T follicular helper cell (primary cell): ENCODE measurements at places on chromosomes 2 and 18.

GRCh38 chr2:29879456-29879855, 41.9 kb downstream of the ALK start:
- DNase-seq, result no peak

DNA sequence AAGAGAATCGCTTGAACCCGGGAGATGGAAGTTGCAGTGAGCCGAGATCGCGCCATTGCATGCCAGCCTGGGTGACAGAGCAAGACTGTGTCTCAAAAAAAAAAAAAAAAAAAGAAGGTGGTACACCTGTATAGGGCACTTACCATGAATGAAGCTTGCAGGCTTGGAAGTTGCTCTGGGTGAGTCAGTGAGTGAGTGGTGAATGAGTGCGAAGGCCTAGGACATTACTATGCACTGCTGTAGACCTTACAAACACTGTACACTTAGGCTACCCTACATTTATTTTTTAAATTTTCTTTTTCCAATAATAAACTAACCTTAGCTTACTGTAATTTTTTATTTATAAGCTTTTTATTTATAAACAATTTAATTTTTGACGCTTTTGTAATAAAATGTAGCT, 78.4 kb upstream of the ATG16L1 start:
- no peak for DNase-seq

DNA sequence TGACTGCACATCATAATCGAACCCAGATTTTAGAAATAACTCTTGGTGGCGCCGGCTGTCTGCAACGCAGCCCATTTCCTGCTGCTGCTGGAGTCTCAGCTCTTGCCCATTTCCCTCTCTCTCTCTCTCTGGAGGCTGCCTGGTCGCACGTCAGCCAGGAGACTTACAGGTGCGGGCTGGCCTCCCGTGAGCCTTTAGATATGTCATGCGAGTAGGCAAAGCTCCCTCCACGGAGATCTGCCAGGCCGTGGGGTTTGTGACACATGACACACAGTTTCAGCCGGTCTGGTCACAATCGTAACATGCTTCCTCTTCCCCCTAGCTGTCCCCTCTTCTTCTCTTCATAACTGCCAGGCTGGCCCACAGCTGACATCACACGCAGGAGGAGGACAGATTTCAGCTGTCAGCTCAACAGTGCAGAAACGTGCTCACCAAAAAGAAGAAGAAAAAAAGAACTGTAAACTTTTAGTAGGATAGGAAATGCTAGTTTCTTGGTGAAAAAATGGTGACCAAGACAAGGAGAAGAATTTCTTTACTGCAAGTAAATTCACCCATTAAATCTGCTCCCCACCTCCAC, 489.3 kb downstream of the ZNF516 start:
- DNase-seq, result no peak

DNA sequence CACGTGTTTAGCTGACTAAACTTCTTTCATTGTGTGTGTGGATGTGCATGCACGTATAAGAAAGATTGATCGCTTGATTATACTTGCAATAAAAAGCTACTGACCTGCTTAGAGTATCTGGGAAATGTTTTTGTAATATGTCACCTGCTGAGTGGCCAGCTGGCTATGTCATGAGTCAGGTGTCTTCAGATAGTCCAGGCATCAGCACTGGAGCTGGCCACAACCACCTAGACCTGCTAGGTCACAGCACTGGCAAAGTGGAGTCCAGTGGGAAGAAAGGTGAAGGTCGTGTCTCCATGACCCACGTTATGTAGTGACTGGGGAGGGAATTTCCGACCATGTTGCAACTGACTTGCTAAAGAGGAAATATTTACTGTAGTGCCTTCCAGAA, 147.0 kb downstream of the ESCO1 start:
- DNase-seq, result no peak

GRCh38 chr2:126761256-126761980, 105.5 kb downstream of the GYPC start:
- no peak for DNase-seq

DNA sequence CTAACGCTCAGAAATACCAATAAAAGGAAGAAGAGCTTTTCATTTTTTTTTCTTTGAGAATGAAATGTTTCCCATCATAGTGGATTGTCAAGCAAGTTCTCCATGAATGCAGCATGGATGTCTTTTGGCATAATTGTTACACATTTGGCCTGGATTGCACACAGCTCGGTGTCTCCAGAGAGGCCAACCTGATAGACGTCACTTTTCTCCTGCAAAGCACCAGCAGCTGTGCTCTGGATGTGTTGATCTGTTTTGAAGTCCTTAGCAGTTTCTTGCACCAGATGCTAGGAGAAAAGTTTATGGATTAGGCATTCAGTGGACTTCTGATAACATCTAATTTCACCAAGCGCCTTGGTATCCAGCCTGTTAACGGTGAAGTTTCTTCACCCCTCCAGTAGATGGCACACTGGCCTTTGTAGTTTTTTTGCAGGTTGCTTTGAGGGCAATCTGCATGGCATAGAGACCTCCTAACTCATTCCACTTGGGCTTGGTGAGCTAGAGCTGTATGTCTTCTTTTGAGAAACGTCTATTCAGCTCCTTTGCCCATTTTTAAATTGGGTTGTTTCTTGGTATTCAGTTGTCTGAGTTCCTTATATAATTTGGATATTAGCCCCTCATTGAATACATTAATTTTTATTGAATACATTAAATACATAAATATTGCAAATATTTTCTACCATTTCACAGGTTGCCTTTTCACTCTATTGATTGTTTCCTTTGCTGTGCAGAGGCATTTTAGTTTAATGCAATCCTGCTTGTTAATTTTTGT, 59.7 kb downstream of the PTH2R start:
- no peak for DNase-seq

- DNase-seq, result no peak
These were observed 28.4 kb upstream of the MGAT4A start for GRCh38 chr2:98759338-98759737.

GRCh38 chr2:197453914-197454398, 604 bp downstream of the COQ10B start:
- no peak for DNase-seq

GRCh38 chr18:9741793-9742523, 33.9 kb downstream of the RAB31 start:
- DNase-seq, result no peak
